ENCODE measurements at places on chromosomes 6 and 20.
A peak's percentile ranks its signal among the peaks of the same experiment; 100 is the strongest.

GRCh38 chr6:124873066-124873410 is 89.2 kb upstream of the RNF217 start:
- DNase-seq: no peak

GRCh38 chr6:42071881-42072583 is 21.7 kb downstream of the TAF8 start:
- DNase-seq: no peak

DNA sequence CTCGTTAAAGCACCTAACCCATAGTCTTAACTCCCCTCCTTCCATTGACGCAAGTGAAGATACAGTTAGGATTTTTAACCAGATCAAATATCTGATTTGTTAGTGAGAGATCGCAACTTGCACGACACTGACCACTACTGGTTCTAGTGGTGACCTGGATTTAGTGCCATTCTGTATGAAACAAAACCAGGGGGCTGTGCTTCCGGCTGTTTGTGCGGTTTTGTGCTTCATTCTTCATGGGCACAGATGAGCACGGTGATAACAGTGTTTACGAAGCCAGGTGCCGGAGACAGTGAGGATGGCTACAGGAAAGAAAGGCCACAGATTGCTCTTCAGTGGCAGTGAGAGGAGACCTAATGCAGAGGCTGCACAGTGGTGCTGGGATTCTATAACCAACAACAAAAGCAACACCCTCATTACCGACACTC is 75.5 kb downstream of the NOL4L start:
- peak; percentile 35 for DNase-seq

GRCh38 chr20:39993742-39994141 is 695.3 kb downstream of the MAFB start:
- DNase-seq: no peak

- DNase-seq: no peak
These were observed 26.3 kb upstream of the TFAP2A start for GRCh38 chr6:10441004-10441654.

- DNase-seq: no peak
These were observed 59.2 kb downstream of the TMEM244 start for GRCh38 chr6:129801909-129802308.

DNA sequence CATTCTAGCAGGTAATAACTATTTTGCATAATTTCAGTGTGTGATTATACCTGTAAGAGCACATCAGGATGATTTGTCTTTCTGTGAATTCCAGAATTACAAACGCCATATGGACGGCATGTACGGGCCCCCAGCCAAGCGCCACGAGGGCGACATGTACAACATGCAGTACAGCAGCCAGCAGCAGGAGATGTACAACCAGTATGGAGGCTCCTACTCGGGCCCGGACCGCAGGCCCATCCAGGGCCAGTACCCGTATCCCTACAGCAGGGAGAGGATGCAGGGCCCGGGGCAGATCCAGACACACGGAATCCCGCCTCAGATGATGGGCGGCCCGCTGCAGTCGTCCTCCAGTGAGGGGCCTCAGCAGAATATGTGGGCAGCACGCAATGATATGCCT is 122.7 kb downstream of the TMEM242 start:
- DNase-seq: no peak

DNA sequence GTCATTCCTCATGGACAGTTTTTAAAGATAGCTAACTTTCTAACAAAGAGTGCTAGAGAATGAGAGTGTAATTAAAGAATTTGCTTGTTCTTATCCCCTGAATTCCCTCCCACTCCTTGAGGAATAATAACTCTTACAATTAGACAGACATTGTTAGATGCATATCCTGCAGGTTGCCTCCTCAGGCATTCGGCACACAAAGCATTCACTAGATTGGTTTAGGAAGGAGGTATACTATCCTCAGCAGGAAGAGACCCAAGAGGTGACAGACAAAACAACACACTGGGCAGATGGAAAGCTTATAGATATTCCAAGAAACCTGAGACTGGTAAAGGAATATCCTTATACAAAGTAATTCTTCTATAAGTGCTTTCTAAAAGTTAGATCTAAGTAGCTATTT is 109.1 kb upstream of the FAM184A start:
- no peak for DNase-seq

DNA sequence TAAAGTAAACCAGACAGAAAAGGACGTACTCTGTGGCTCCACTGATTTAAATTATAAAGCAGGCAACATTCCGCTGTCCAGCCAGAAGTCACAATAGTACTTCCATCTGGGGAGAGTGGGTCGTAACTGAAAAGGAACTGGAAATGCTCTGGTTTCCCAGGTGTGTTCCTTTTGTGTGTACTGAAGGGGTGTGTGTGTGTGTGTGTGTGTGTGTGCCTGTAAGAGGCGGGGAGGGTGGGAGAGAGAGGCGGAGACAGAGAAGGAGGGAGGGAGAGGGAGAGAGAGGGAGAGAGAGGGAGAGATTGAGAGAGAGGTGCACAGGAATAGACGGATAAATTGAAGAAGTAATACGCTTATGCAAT is 178.4 kb upstream of the ZNF184 start:
- DNase-seq: no peak

GRCh38 chr6:13372076-13372475 is 43.7 kb upstream of the TBC1D7 start:
- no peak for DNase-seq

- DNase-seq: no peak
These were observed 98.8 kb downstream of the SASH1 start for GRCh38 chr6:148441454-148441911.

DNA sequence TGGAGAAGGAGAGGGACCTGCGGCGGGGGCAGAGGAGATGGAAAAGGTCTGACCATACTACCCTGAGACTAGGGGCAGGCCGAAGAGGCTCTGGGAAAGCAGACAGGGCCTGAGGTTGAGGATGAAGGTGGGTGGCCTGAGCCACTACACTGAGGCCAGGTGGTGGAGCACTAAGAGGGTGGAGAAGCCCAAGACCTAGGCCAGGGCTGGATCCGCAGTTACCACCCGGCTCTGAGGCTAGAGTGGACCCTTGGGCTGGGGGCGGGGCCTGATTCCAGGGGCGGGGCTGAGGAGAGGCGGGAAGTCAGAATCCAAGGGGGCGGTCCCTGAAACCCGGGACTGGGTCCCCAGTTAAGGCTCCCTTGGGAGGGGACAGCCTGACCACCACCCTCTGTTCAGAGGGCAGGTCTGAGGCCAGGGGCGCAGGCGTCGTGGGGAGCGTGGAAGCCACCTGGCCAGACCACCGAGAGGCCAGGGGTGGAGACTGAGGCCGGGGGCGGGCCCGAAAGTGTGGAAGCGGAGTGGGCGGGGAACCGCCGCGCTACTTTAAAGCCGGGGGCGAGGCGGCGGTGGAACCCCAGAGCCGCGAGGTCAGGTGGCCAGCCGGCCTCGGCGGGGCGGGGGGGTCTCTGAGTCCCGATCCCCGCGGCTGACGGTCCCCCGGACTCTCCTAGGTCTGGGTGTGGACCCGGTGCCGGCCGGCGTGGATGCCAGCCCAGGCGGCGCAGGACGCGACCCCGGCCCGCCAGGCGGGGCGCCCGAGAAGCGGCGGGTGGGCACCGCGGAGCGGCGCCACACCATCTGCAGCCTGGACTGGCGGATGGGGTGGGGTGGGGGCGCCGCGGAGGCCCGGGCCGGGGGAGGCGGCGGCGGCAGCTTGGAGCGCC is 8.3 kb downstream of the CCM2L start:
- DNase-seq: peak; percentile 20

GRCh38 chr6:150898399-150899170 is 33.1 kb downstream of the MTHFD1L start:
- no peak for DNase-seq

DNA sequence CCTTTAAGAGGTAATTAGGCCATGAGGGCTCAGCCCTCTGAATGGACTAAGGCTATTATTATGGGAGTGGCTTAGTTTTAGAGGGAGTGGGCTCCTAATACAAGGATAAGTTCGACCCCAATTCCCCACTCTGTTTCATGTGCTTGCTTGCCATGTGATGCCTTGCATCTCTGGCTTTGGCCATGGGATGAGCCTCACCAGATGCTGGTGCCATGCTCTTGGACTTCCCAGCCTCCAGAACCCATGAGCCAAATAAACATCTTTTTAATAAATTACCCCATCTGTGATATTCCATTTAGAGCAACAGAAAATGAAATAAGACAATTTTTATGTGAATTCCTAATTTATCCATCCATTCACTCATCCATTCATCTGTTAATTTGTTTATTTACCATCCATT is 50.3 kb downstream of the GTF2H5 start:
- no peak for DNase-seq

GRCh38 chr6:15132854-15133670 is 112.8 kb upstream of the JARID2 start:
- no peak for DNase-seq

- DNase-seq: peak; percentile 38
These were observed 60.7 kb downstream of the TNFAIP3 start for GRCh38 chr6:137927777-137928218.

- no peak for DNase-seq
These were observed 67.0 kb downstream of the TMEM200A start for GRCh38 chr6:130432838-130433237.

- no peak for DNase-seq
These were observed 11.3 kb upstream of the TFAP2A start for GRCh38 chr6:10425975-10426780.

GRCh38 chr6:166360243-166361076 is 18.1 kb upstream of the SFT2D1 start:
- no peak for DNase-seq

DNA sequence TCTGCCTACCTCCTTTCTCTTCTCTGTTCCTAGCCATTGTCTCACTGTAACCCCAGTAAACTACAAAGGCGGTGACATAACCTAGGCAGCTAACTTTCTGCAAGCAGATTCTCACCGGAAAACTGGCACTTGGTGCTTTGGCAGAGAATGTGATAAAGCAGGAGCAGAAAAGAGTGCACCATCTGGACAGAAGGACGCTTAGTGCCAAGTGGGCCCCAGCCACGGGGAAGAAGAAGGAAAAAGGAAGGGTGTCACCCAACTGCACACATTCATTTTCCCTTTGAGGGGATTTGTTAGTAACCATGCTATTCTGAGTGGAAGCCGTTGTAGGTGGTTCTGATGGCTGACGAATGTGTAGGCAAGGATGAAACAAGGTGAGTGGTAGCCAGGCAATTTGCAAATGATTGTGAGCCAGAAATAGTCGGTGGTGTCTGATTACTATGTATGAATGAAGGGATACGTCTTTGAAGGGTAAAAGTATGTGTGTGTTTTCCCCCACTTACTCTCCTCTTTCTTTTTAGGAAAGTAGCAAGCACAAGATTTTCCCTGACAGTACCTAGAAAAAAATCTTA is 148.3 kb upstream of the STXBP5 start:
- DNase-seq: no peak

GRCh38 chr6:38151580-38152500 is 332.3 kb downstream of the ZFAND3 start:
- no peak for DNase-seq

- no peak for DNase-seq
These were observed 14.7 kb upstream of the TNFAIP3 start for GRCh38 chr6:137852346-137852745.

- DNase-seq: no peak
These were observed 4.5 kb upstream of the FAM110A start for GRCh38 chr20:828987-829386.

DNA sequence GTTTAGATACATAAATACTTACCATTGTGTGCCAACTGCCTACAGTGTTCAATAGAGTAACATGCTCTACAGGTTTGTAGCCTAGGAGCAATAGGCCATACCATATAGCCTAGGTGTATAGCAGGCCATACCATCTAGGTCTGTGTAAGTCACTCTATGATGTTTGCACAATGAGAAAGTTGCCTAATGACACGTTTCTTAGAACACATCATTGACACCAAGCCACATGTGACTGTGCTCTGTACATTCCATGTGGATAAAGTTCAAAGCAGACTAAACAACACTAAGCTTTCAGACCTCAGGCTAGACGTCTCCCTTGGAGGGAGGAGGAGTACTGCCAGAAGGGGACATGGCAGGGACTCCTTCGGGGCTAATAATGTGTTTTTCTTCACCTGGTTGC is 93.6 kb downstream of the KIF16B start:
- DNase-seq: no peak

DNA sequence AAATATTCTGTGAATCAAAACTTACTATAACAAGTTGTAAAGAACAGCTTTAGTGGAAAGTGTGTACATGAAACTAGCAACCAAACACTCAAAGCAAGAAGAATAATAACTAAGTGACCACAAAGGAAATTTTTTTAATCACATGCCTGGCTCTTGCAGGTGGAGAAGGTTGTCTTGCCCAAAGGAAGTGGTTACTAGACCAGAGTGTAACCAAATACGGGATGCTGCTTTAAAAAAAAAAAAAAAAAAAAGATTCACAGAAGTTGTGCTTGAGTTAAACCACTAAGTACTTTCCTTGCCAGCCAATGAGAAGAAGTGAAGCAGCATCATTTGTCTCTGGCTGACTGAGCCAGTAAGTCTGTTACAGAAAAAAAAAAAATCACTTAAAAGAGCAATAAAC is 19.1 kb upstream of the HLA-DQB1 start:
- DNase-seq: no peak

DNA sequence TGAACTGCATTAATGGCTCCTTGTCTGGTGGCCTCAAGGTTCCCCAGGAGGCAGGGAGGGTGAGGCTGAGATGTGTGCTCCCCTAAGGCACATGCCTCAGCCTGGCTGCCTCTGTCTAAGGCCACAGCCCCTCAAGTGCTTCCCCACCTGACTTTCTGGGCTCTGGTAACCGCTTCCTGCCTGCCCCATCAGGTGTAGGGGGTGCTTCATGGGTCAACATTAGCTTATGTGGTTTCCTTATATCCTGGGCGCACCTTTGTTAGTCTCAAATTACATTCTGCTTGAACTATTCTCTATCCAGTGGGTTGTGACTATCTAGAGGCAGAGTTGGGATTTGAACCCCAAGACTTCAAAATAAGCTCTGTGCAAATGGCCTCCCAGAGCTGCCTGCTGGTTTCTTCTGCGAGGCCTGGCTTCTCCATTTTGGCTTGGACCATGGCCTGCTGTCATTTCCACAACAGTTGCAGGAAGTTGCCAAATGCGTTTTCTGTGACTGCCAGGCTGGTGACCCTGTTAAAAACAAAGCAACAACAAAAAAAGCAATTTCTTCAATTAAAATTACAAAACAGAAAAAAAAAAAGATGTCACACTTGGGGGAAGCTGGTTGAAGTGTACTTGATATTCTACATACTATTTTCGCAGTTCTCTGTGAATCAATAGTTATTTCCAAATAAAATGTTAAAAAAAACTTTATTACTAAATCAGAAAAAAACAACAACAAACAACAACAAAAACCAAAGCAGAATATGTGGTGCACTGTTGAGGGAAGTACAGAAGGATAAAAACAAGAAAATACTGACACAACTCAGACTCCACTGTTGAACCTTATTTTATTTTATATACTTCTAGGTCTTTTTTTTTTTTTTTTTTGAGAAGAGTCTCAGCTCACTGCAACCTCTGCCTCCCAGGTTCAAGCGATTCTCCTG is 20.0 kb upstream of the ZNFX1 start:
- no peak for DNase-seq

DNA sequence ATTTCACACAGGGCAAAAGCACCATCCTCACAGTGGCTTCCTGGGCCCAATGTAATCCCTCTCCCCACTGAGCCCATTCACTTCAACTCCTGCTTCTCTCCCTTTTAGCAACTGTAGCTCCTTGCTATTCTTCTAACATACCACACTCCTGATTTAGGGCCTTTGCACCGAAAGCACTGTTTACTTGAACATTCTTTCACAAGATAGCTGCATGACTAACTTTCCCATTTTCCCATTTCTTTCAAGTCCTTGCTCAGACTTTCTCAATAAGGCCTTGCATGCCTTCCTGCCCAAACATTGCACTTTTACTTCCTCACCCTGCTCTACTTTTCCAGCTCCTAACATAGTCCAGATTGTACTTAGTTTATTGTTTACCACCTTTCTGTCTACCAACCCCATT is 73.0 kb downstream of the SHPRH start:
- DNase-seq: no peak

All from stimulated activated CD8-positive, alpha-beta memory T cell treated with anti-CD3 and anti-CD28 coated beads, Interleukin-7, amount 100 ng/mL, for 1 hour (primary cell).